ENCODE measurements at places on chromosomes 16 and 17.
A peak's percentile ranks its signal among the peaks of the same experiment; 100 is the strongest.

DNA sequence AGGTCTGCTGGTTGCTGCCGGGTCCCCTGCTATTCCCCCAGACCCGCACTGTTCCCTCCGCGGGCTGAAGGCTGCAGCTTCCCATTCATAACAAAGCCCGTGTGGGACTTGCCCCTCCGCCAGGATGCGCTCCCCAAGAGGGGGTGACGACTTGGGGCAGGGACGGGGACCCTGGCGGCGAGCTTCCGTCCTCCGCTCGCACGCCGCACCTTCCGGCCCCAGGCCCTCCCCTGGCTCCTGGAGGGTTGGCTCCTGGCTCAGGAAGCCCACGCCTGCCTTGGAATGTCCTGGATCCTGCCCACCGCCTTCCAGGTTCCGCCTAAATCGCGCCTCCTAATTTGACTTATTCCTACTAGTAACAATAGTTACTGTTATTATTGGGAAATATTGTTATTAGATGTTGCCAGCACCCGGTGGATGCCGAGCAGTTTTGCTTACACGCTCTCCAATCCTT lies 1.1 kb upstream of the TFAP4 start:
- peak; percentile 16 for DNase-seq
- H3K27me3 ChIP-seq, result no peaks in the 10 kb centered on the region
- H3K27ac ChIP-seq, result no peak overlapping the region

- no peaks in the 10 kb centered on the region for H3K27me3 ChIP-seq
- peak overlapping the region; percentile 75 for H3K27ac ChIP-seq
- DNase-seq, result no peak
- peaks cover 2% of the 10 kb centered on the region for H3K36me3 ChIP-seq
Observed at GRCh38 chr17:74785096-74785980, 9.2 kb upstream of the NAT9 start.

- H3K27me3 ChIP-seq, result no peaks in the 10 kb centered on the region
- DNase-seq, result no peak
- H3K4me3 ChIP-seq, result no peak overlapping the region
- H3K36me3 ChIP-seq, result no peaks in the 10 kb centered on the region
- peaks cover 50% of the 10 kb centered on the region for H3K4me1 ChIP-seq
Observed at GRCh38 chr17:50924800-50925199, 58.6 kb upstream of the TOB1 start.

DNA sequence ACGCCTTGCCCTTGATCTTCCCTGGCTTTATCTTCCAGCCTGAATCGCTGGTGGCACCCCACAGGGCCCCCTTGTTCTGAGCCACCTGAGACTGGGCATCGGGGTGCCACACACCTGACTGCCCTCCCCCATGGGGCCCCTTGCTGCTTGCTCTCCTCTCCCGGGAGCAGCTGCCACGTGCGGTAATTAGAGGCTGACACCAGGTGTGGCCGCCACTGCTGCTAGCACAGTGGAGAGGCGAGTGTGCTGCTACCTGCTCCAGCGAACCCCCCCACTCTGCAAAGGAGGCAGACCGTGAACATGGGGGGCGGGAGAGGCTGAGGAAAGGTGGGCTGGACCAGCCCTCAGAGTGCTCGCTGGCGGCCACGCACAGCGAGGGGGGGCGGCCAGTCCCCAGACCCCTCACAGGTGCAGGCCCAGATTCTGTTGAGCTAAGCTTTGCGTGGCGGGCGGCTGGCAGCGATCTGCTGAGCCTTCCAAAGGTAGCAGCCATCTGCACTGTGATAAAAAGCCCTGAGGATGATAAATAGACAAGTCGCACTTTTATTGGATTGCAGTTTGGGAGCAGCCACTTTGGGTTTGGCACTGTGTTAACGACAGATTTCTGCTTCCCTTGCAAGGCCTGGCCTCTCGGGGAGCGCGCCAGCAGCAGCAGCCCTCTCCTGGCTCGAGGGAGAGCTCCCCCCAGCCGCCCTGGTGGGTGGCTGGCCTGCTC lies 167.9 kb upstream of the GSE1 start:
- no peak for DNase-seq
- H3K4me1 ChIP-seq, result peaks cover 14% of the 10 kb centered on the region
- no peaks in the 10 kb centered on the region for H3K36me3 ChIP-seq
- H3K27me3 ChIP-seq, result no peaks in the 10 kb centered on the region
- H3K4me3 ChIP-seq, result no peak overlapping the region

- peaks cover 13% of the 10 kb centered on the region for H3K4me1 ChIP-seq
- no peak overlapping the region for H3K4me3 ChIP-seq
- H3K36me3 ChIP-seq, result peaks cover 6% of the 10 kb centered on the region
Observed at GRCh38 chr16:74623214-74623838, 16.4 kb upstream of the GLG1 start.

GRCh38 chr16:89265647-89266046 lies 48.1 kb downstream of the ZNF778 start:
- H3K27me3 ChIP-seq, result no peaks in the 10 kb centered on the region
- no peak overlapping the region for H3K27ac ChIP-seq
- no peaks in the 10 kb centered on the region for H3K36me3 ChIP-seq
- H3K4me1 ChIP-seq, result peaks cover 6% of the 10 kb centered on the region
- DNase-seq, result no peak

- no peaks in the 10 kb centered on the region for H3K4me1 ChIP-seq
- H3K36me3 ChIP-seq, result no peaks in the 10 kb centered on the region
- H3K27me3 ChIP-seq, result peaks cover 21% of the 10 kb centered on the region
- H3K27ac ChIP-seq, result no peak overlapping the region
Observed at GRCh38 chr17:51971121-51971520, 187.4 kb downstream of the CA10 start.

DNA sequence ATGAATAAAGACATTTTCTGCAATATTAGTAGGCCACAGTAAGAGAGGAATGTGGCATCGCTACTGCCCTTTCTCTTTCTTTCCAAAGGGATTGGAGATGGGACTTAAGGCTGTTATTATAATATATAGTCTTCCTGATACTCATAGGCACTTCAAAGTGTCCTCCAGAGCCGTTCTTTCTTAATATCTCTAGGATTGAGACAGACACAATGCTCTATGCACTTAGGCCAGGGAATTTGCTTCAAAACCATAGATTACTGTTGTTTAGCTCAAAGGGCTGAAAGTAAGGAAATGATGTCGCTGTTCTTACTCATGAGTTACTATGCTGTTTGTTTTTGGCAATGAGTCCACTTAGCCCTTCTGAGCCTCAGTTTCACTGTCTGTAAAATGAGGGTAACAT lies 590.5 kb downstream of the CDH11 start:
- no peak overlapping the region for H3K27ac ChIP-seq
- H3K36me3 ChIP-seq, result no peaks in the 10 kb centered on the region
- H3K27me3 ChIP-seq, result no peaks in the 10 kb centered on the region
- H3K4me1 ChIP-seq, result no peaks in the 10 kb centered on the region
- no peak overlapping the region for H3K4me3 ChIP-seq

GRCh38 chr17:73493956-73494926 lies 150.0 kb downstream of the SDK2 start:
- no peaks in the 10 kb centered on the region for H3K4me1 ChIP-seq
- H3K4me3 ChIP-seq, result no peak overlapping the region
- H3K27ac ChIP-seq, result no peak overlapping the region

All from T-helper 17 cell (primary cell).